ENCODE measurements at places on chromosomes 2 and 18.

DNA sequence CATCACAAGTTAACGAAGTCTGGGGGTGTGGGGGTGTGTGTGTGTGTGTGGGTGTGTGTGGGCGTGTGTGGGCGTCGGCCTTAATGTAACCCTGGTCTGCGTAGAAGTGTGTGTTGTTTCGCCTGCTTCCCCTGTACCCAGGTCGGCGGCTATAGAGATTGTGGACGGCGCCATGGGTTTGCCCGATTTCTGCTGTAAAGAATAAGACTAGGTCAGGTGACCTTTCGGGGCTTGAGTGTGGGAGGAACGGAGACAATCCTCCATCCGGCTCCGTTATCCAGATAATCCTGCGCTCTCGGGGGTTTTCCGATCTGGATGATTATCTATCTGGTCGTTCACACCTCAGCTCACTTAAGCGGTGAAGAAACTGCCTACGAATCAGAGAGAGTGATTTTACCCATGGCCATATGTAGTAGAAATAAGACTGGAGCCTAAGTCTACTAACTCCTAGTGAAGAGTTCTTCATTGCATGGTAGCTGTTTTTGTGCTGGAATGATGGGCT, 543 bp downstream of the HADHB start:
- no peak for DNase-seq

GRCh38 chr2:102140377-102140776, 2.2 kb upstream of the IL1R1 start:
- no peak for DNase-seq

GRCh38 chr2:181786371-181787228, 104.9 kb upstream of the ITPRID2 start:
- DNase-seq, result no peak

- no peak for DNase-seq
These were observed 54.2 kb upstream of the FRZB start for GRCh38 chr2:182920631-182921056.
